Activated CD4-positive, alpha-beta T cell treated with anti-CD3 and anti-CD28 coated beads, Interleukin-2, amount 10 ng/mL, durations not matched to agents 7 days and 5 days (primary cell): ENCODE measurements at places on chromosomes 7 and 10.
A peak's percentile ranks its signal among the peaks of the same experiment; 100 is the strongest.

GRCh38 chr10:78405231-78405630, 371.6 kb downstream of the RPS24 start:
- no peak overlapping the region for H3K27ac ChIP-seq
- H3K27me3 ChIP-seq = peaks cover 14% of the 10 kb centered on the region
- peaks cover 4% of the 10 kb centered on the region for H3K4me1 ChIP-seq
- H3K36me3 ChIP-seq = no peaks in the 10 kb centered on the region
- H3K4me3 ChIP-seq = no peak overlapping the region

DNA sequence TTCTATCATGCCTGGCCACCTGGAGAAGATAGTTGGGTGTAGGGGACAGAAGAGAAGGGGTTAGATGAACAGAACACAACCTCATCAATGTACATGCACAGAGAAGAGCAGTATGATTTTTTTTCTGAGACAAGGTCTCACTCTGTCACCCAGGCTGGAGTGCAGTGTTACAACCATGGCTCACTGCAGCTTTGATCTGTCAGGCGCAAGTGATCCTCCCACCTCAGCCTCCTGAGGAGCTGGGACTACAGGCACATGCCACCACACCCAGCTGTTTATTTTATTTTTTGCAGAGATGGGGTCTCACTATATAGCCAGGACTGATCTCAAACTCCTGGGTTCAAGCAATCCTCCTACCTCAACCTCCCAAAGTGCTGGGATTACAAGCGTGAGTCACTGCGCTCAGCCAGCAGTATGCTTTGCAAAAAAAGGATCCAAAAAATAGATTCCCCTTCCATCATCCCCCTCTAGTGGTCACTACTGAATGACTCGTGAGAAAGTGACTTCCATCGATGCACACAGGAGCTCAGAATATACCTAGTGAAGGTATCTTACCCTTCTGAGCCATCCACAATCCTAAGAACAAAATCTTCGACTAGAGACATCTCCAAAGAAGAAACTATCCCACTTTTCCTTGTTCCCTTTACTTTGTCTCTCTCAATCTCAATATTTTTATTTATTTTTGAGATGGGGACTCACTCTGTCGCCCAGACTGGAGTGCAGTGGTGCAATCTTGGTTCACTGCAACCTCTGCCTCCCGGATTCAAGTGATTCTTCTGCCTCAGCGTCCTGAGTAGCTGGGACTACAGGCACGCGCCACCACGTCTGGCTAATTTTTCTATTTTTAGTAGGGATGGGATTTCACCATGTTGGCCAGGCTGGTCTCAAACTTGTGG, 21.0 kb downstream of the ZCWPW1 start:
- DNase-seq = peak; percentile 64
- peaks cover 9% of the 10 kb centered on the region for H3K27me3 ChIP-seq
- no peak overlapping the region for H3K27ac ChIP-seq
- no peak overlapping the region for H3K4me3 ChIP-seq
- H3K4me1 ChIP-seq = peaks cover 3% of the 10 kb centered on the region
- H3K36me3 ChIP-seq = no peaks in the 10 kb centered on the region

- H3K27me3 ChIP-seq = peaks cover 4% of the 10 kb centered on the region
- no peak overlapping the region for H3K4me3 ChIP-seq
- no peaks in the 10 kb centered on the region for H3K36me3 ChIP-seq
- DNase-seq = no peak
- peaks cover 10% of the 10 kb centered on the region for H3K4me1 ChIP-seq
Measured at GRCh38 chr10:44013981-44014380, 365.3 kb upstream of the ZNF32 start.

- H3K27me3 ChIP-seq = no peaks in the 10 kb centered on the region
- H3K4me1 ChIP-seq = peaks cover 45% of the 10 kb centered on the region
- DNase-seq = no peak
- no peak overlapping the region for H3K27ac ChIP-seq
- H3K4me3 ChIP-seq = no peak overlapping the region
- peaks cover 67% of the 10 kb centered on the region for H3K36me3 ChIP-seq
Measured at GRCh38 chr7:45055016-45055415, 33.8 kb downstream of the NACAD start.

DNA sequence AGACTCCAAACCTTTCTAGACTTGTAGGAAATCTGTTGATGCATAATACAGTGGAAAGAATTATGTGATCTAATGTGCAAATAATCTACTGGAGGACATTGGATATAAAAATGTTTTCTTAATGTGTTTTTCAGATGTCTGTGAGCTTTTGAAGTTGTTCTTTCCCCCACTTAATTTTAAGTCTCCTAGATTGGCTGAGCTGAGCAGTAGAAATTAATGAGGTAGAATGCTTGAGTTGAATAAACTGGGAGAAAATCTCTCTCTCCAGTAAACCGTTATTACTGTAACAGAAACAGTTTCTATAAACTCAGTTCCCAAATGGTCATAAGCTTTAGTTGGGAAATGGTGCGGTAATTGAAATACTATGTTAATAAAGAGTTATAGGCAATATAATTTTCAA, 15.7 kb downstream of the CSGALNACT2 start:
- no peak for DNase-seq
- H3K27ac ChIP-seq = no peak overlapping the region
- peaks cover 30% of the 10 kb centered on the region for H3K36me3 ChIP-seq

DNA sequence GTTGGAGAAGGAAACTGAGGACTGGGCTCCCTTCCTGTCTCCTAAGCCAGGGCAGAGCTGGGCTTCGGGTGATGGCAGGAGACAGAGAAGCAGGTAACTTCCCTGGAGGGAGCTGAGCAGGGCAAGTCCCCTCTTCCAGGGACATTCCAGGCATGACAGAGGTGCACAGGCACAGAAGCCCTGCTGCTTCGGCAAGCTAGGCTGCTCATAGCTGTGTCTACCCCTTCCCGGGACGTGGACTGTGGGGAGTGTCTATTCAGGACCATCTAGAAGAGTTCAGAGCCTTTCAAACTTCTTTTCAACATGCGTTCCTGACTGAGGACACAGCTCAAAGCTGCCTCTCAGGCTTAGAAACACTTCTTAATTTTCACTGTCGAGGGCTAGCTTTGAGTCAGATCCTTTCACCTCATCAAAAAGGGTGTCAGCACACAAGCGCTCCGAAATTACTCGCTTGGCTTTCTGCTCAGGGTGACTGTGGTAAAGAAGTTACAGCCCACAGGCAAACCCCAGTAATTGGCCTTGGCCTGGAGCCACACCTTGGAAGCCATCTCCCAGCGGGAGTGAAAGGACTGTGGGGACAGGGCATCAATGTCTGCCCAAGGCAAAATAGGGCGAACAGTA, 63.7 kb upstream of the STEAP1B start:
- peaks cover 62% of the 10 kb centered on the region for H3K4me1 ChIP-seq
- H3K27me3 ChIP-seq = peaks cover 33% of the 10 kb centered on the region
- H3K36me3 ChIP-seq = peaks cover 6% of the 10 kb centered on the region
- H3K4me3 ChIP-seq = peak overlapping the region; percentile 68

GRCh38 chr10:35644050-35644950, 2.2 kb upstream of the FZD8 start:
- no peak for DNase-seq
- peaks cover 25% of the 10 kb centered on the region for H3K4me1 ChIP-seq
- peaks cover 52% of the 10 kb centered on the region for H3K27me3 ChIP-seq

- DNase-seq = no peak
- H3K4me1 ChIP-seq = no peaks in the 10 kb centered on the region
- H3K27me3 ChIP-seq = peaks cover 13% of the 10 kb centered on the region
- no peak overlapping the region for H3K27ac ChIP-seq
Measured at GRCh38 chr7:43077732-43078391, 34.6 kb upstream of the HECW1 start.

- H3K27me3 ChIP-seq = peaks cover 35% of the 10 kb centered on the region
- no peak overlapping the region for H3K4me3 ChIP-seq
- H3K4me1 ChIP-seq = peaks cover 4% of the 10 kb centered on the region
- no peak for DNase-seq
Measured at GRCh38 chr7:82441669-82442478, 1.7 kb downstream of the CACNA2D1 start.

DNA sequence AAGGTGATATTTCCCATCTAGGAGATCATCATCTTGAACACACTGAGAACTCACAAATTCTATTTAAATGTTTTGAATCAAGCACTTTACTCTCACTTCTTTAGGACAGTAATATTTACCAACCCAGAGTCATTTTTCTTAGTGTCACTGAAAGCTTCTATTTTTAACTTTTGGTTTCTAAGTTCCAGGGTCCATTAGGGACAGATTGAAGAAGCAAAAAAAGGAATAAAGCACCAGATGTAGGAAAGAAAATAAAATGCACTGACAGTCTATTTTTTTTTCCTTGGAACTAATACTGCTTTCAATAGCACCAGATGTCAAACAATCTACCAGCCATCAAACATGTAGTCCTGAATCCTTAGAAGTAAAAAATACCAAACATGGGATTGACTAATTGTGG, 526.7 kb upstream of the LRRN3 start:
- H3K4me1 ChIP-seq = no peaks in the 10 kb centered on the region
- no peaks in the 10 kb centered on the region for H3K27me3 ChIP-seq

- DNase-seq = peak; percentile 39
- peaks cover 22% of the 10 kb centered on the region for H3K27me3 ChIP-seq
- no peak overlapping the region for H3K4me3 ChIP-seq
- no peak overlapping the region for H3K27ac ChIP-seq
- no peaks in the 10 kb centered on the region for H3K36me3 ChIP-seq
Measured at GRCh38 chr7:112495810-112496462, 15.1 kb downstream of the LSMEM1 start.

GRCh38 chr7:151080067-151080521, 515 bp downstream of the FASTK start:
- peaks cover 4% of the 10 kb centered on the region for H3K27me3 ChIP-seq
- H3K4me1 ChIP-seq = peaks cover 39% of the 10 kb centered on the region
- DNase-seq = no peak
- peak overlapping the region; percentile 88 for H3K4me3 ChIP-seq

GRCh38 chr10:78203915-78204818, 170.5 kb downstream of the RPS24 start:
- H3K4me1 ChIP-seq = peaks cover 5% of the 10 kb centered on the region
- no peaks in the 10 kb centered on the region for H3K27me3 ChIP-seq
- no peak overlapping the region for H3K4me3 ChIP-seq
- no peaks in the 10 kb centered on the region for H3K36me3 ChIP-seq
- no peak for DNase-seq

DNA sequence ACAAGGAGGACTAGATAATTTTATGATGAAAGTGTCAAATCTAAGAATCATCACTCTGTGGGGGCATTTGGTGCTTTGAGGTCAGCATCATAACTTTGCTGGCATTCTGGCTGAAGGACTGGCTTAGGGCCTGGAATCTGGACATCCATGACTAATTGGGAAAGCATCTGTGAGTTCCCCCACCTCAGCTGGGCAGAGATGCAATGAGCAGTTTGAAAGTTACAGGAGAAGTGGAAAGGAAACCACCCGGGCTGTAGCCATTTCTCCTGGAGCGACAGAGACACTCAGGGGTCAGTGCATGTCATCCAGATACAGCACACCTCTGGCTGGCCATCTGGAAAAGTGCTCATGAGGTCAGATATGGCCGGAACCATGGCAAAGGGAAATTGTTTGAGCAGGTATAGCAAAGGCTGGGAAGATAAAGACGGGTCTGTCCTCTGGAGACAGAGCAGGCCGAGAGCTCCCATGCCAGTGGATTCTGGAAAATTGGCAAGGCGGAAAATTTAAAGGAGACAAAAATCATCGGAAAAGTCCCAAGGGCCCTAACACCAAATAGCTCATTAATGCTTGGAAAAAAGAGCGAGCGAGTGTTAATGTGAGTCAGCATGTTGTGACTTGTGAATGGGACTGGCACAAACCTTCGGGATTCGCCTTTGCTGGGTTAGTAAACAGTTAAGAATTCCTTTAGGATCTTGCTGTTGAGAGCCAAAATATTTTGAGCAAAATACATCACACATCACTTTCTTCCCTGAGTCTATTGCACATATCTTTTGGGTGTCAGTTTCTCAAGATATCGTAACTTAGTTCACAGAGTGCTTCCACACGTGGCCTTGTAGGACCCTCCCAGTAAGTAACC, 188.4 kb upstream of the AGK start:
- H3K36me3 ChIP-seq = no peaks in the 10 kb centered on the region
- no peak overlapping the region for H3K27ac ChIP-seq
- DNase-seq = no peak
- no peaks in the 10 kb centered on the region for H3K4me1 ChIP-seq
- H3K4me3 ChIP-seq = no peak overlapping the region

GRCh38 chr10:4022473-4022872, 237.5 kb upstream of the KLF6 start:
- peaks cover 3% of the 10 kb centered on the region for H3K27me3 ChIP-seq
- H3K4me3 ChIP-seq = no peak overlapping the region
- DNase-seq = no peak
- no peak overlapping the region for H3K27ac ChIP-seq
- H3K36me3 ChIP-seq = peaks cover 2% of the 10 kb centered on the region
- peaks cover 23% of the 10 kb centered on the region for H3K4me1 ChIP-seq

- H3K27me3 ChIP-seq = no peaks in the 10 kb centered on the region
- H3K36me3 ChIP-seq = peaks cover 5% of the 10 kb centered on the region
- peaks cover 51% of the 10 kb centered on the region for H3K4me1 ChIP-seq
- peak overlapping the region; percentile 94 for H3K27ac ChIP-seq
- peak; percentile 56 for DNase-seq
Measured at GRCh38 chr10:74824900-74825370, 1.5 kb upstream of the KAT6B start.

- no peaks in the 10 kb centered on the region for H3K36me3 ChIP-seq
- H3K4me1 ChIP-seq = no peaks in the 10 kb centered on the region
- H3K27me3 ChIP-seq = no peaks in the 10 kb centered on the region
- no peak for DNase-seq
Measured at GRCh38 chr10:19250546-19250945, 201.9 kb downstream of the MALRD1 start.

DNA sequence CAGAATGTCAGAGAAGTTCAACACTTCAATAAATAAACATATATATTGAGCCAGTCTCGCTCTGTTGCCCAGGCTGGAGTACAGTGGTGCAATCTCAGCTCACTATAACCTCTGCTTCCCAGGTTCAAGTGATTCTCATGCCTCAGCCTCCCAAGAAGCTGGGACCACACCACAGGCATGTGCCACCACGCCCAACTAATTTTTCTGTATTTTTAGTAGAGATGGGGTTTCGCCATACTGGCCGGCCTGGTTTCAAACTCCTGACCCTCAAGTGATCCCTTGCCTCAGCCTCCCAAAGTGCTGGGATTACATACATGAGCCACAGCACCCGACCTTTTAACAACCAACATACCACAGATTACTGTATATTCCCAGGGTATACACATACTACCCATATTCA, 134.2 kb downstream of the JMJD1C start:
- no peak for DNase-seq
- H3K4me1 ChIP-seq = no peaks in the 10 kb centered on the region
- H3K4me3 ChIP-seq = no peak overlapping the region
- no peaks in the 10 kb centered on the region for H3K27me3 ChIP-seq
- H3K27ac ChIP-seq = no peak overlapping the region

DNA sequence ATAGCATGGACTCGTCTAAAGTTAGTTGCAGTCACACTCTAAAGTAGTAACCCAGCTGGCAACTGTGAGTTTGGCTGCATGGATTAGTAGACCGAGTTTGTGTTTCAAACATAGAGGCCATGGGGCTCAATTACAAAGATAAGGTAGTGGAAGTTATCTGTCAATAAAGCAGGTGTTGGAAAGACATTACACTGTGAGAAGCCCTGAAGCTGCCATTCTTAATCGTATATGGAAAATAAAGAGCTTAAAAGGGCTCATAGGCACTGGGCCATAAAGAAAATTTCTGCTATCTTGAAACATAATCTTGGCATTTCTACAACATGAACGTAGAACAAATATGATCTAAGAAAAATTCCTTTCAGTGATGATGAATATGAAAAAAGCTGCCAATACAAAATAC, 837.7 kb downstream of the REEP3 start:
- no peak overlapping the region for H3K27ac ChIP-seq
- no peak for DNase-seq
- no peaks in the 10 kb centered on the region for H3K4me1 ChIP-seq
- H3K4me3 ChIP-seq = no peak overlapping the region
